ENCODE measurements at places on chromosomes 12 and 14. TPM values are rescaled to one million over a fixed set of nuclear protein-coding genes. Genes with fewer than 3 reads are reported as not detected.

TAS2R8 gene
- total RNA-seq = not detected

PA2G4 gene
- total RNA-seq = 399 TPM

EFCAB11 gene
- total RNA-seq = 10.6 TPM

SLC24A4 gene
- total RNA-seq = not detected

NAV3 gene
- total RNA-seq = not detected

DNA sequence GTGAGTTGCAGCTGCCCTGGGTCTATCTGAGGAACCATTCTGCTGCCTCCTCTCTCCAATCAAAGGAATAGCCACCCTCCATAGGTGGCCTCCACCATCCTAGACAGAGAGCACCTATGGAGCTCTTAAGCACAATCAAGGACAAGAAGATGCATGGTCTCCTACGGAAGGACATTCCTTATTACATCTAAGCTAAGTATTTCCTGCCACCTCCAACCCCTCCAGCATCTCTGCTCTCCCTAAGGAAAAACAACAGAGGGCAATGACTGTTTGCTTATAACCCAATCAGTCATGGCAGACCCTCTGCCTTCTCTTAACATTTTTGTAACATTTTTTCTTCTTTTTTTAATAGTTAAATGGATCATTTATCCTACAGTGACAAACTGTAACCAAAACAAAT, 14.8 kb upstream of the OR6J1 start:
- no peak for DNase-seq
- H3K27ac ChIP-seq = no peak overlapping the region
- no peaks in the 10 kb centered on the region for H3K36me3 ChIP-seq
- no peaks in the 10 kb centered on the region for H3K4me1 ChIP-seq
- H3K4me3 ChIP-seq = no peak overlapping the region

DNA sequence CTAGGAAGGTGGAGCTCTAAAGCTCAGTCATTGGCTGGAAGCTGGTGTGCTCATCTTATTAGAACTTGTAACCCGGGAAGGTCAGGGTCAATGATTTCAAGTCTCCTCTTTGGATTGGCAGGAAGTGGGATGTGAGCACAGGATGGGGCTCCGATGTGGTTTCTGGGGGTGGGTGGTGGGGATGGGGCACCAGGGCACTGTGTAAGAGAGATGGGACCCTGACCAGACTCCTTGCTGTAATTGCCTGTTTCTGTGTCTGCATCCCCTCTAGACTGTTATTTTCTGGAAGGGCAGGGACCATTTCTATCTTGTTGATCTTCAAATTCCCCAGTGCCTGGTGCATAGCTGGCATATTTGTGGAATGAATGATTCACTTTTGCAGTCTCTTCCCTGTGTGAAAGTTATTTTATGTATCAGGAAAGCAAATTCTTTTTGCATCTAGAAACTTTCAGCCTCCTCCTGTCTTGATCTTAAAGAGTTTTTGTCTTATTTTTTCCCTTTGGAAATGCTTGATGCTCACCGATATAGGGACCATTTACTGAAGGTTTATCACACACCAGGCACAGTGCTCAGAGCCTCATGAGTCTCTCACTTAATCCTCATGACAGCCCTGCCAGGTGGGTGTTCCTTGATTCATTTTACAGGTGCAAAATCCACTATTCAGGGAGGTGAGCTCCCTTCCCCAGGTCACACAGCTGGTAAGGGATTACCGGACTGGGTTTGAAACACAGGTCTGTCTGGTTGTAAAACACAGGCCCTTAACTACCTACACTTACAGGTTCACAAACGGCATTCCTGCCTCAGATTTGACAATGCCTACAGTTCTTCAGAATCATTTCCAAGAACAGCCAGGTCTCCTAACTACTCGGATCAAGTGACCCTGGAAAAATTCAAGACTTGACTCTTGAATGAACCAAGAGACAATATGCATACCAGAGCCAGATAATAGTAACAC, 86.9 kb upstream of the IGF1 start:
- H3K4me3 ChIP-seq = no peak overlapping the region
- no peaks in the 10 kb centered on the region for H3K36me3 ChIP-seq
- DNase-seq = no peak
- H3K27ac ChIP-seq = no peak overlapping the region
- H3K4me1 ChIP-seq = no peaks in the 10 kb centered on the region

GRCh38 chr14:105456736-105457617, 17.6 kb upstream of the CRIP2 start:
- H3K27ac ChIP-seq = no peak overlapping the region
- H3K4me3 ChIP-seq = no peak overlapping the region
- no peaks in the 10 kb centered on the region for H3K27me3 ChIP-seq

DNA sequence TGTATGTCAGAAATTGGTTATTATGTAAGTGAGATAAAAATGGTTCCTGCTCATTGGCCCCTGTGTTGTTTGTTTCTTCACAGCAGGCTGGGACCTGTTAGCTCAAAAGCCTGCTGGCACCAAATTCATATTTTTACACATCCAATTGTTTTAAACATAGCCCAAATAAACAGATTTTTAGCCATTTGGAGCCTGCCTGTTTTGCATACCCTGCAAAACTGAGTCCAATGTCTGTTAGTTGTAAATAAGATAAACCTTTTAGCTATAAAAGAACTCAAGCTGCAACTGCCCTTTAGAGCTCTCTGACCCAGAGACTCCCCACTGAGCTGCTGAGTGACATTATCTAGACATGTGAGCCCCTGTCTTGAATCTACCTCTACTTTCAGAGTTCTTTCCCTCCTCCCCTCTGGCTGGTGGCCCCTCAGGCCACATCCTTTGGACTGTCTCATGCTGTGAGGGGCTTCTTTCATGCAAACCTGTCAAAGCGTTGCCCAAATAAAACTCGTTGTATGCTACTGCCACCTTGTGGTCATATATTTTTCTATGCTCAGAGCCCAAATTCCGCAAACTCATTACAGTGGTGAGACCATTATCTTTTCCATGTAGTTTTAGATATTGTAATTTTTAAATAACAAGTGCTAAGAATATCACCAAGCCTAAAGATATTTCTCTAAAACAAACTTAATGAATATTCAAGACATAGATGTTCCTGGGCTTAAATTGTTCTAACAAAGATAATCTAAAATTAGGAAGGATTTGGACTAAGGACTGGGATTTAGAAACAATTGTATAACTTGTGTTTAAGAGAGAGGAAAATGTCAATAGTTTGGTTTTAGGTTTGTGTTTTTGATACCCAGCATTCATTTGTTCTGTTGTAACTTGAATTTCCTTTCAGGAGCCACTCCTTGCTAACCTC, 337.9 kb downstream of the AACS start:
- H3K27me3 ChIP-seq = no peaks in the 10 kb centered on the region
- H3K36me3 ChIP-seq = no peaks in the 10 kb centered on the region
- H3K27ac ChIP-seq = no peak overlapping the region
- peaks cover 2% of the 10 kb centered on the region for H3K4me1 ChIP-seq

- H3K4me1 ChIP-seq = peaks cover 16% of the 10 kb centered on the region
- no peak overlapping the region for H3K27ac ChIP-seq
- H3K27me3 ChIP-seq = no peaks in the 10 kb centered on the region
- no peak overlapping the region for H3K4me3 ChIP-seq
- DNase-seq = no peak
Observed at GRCh38 chr12:92425165-92425564, 277.6 kb upstream of the PLEKHG7 start.

GRCh38 chr14:93533437-93533836, 102.7 kb downstream of the UNC79 start:
- peaks cover 4% of the 10 kb centered on the region for H3K27me3 ChIP-seq
- DNase-seq = no peak
- no peak overlapping the region for H3K4me3 ChIP-seq
- H3K4me1 ChIP-seq = no peaks in the 10 kb centered on the region

DNA sequence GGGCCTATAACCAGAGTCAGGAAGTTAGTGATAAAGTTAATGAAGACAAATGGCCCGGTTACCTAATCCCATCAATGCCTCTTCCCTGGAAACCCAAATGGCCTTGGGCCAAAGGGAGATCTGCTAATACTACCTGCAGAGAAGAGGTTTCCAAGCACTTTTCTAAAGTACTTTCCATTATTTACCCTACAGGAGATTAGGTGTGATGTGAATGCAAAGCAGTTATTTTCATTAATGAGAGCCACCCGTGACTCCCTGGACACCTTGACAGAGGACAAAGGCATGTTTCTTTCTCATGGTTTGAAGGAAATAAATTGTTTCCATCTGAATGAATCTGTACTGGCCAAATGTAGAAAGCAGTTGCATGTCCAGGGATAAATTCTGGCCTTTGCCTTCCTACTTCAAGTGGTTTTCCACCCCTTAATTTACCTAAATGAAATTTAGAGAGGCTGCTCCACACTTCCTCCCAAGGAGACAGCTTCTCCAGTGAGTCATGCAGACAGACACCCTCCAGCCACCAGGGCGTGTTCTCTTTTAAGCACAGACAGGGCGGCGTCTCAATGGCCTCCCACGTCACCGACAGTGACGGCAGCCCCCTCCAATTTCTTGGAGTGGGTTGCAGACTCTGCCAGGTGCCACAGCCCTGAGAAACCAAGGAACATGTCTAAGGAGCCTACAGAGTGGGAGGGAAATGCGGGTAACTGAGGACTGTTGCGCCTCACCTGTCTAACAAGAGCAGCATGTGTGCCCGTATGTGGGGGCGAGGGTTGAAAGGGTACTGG, 43.9 kb upstream of the GNPNAT1 start:
- peaks cover 4% of the 10 kb centered on the region for H3K27me3 ChIP-seq
- DNase-seq = no peak
- no peaks in the 10 kb centered on the region for H3K36me3 ChIP-seq
- no peaks in the 10 kb centered on the region for H3K4me1 ChIP-seq
- no peak overlapping the region for H3K4me3 ChIP-seq
- H3K27ac ChIP-seq = no peak overlapping the region

DNA sequence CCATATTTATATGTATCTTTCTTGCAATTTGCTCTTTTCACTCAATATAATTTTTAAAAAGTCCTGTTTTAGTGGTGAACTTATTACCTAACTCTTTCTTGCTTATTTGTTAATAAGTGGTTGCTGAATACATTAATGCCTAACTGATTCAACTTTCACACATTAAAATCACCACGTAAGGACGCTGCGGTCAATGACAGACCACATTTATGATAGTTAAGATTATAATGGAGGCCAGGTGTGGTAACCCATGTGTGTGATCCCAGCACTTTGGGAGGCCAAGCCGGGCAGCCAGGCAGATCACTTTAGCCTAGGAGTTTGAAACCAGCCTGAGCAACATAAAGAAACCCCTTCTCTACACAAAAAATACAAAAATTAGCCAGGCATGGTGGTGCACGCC, 37.0 kb downstream of the WDR89 start:
- H3K27ac ChIP-seq = no peak overlapping the region
- H3K4me1 ChIP-seq = peaks cover 2% of the 10 kb centered on the region
- H3K36me3 ChIP-seq = peaks cover 26% of the 10 kb centered on the region
- H3K27me3 ChIP-seq = no peaks in the 10 kb centered on the region

DNA sequence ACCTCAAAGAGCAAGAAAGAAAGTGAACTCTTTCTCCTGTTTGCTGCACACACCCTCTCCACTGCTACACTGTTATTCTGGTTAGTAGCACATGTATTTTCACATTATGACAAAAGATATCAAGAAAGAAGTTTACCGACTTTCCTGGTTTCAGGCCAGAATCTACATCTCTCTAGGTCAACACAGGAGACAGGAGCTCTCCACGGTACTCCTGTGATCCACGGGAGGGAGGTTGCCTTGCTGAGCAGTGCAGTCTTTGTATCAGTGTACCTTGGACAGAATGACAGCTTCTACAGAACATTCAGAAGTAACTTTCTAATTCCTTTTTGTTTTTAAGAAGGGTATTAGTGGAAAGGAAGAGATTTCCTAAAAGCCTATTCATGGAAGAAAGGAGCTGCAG, 805.6 kb downstream of the NRXN3 start:
- H3K4me3 ChIP-seq = no peak overlapping the region
- no peak for DNase-seq
- H3K4me1 ChIP-seq = no peaks in the 10 kb centered on the region
- H3K27me3 ChIP-seq = no peaks in the 10 kb centered on the region
- no peak overlapping the region for H3K27ac ChIP-seq
- no peaks in the 10 kb centered on the region for H3K36me3 ChIP-seq

DNA sequence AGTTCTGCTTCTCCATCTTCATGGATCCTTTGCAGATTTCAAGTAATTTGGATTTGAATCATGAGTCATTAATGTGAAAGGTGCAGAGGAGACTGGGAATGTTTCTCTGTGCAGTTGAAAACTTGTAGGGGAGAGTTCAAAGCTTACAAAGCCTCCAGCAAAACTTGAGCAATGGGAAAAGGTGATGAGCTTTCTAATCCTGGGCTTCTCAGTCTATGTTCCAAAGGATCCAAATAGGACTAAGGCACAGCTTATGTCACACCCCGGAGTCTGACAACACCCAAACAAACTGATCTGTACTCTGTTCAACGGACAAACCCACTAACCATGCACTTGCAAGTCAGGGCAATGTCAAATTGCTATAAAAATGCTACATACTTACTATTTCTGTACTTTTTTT, 134.8 kb downstream of the DUSP6 start:
- H3K4me1 ChIP-seq = peaks cover 5% of the 10 kb centered on the region
- H3K27ac ChIP-seq = no peak overlapping the region
- H3K4me3 ChIP-seq = no peak overlapping the region
- H3K36me3 ChIP-seq = peaks cover 2% of the 10 kb centered on the region
- no peak for DNase-seq

- no peak overlapping the region for H3K4me3 ChIP-seq
- H3K27me3 ChIP-seq = no peaks in the 10 kb centered on the region
- no peaks in the 10 kb centered on the region for H3K36me3 ChIP-seq
- H3K27ac ChIP-seq = no peak overlapping the region
- no peak for DNase-seq
Observed at GRCh38 chr14:101535232-101535631, 26.1 kb upstream of the DIO3 start.
